ENCODE measurements at places on chromosomes 3 and 15.

DNA sequence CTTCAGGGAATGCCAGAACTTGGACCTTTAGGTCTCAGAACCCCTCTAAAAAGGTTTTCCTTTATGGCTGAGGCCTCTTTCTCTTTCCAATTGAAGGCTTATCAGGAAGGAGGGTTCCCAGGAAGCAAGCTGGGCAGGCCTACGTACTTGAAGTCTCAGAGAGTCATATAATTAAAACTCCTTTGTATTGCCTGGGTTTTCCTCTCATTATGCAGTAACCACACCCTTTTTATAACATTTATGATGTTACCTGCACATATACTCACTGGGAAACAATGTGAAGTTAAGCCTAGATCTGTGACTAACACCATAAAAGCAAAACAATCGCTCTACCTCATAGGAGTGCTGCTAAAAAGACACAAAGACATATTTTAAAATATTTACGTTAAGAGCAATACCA is 27.3 kb downstream of the SERP1 start:
- no peak for DNase-seq

DNA sequence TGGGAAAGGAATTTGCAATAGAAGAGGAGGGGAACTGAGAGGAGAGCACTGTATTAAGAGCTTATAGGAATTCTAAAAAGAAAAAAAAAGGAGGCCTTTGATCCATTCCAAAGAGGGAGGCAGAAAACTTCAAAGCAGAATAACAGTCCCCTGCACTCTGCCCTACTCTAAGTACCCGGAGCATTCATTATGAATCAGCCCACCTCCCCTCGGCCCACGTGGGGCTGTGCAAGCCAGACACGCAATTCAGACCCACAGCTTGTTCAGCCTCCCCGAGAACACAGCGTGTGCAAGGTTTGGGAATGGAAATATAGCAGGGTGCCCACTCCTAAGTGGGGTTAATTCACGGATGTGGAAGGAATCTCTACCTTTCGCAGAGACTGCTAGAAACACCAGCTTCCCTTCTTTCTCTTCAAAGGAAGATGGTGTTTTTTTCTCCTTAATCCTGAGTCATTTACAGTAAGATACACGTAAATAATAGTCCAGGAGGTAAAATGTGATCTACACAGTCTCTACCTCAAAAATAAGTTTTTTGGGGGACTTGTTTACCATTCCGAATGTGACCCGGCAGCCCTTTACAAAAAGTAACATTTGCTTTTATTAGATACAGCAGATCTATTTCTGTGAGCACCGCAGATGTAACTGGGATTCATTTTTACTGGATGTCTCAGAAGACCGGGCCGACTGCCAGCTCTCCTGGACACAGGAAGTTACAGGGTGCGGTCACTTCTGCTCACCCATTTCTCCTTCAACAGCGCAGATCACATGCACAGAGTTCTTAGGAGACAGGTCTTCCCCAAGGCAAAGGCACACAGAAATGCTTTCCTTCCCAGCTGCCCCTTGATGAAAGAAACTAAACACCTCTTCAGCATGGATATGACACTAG is 768.5 kb upstream of the CFAP20DC start:
- peak; percentile 80 for DNase-seq

GRCh38 chr15:98796685-98797357 is 148.5 kb downstream of the IGF1R start:
- DNase-seq, result no peak

DNA sequence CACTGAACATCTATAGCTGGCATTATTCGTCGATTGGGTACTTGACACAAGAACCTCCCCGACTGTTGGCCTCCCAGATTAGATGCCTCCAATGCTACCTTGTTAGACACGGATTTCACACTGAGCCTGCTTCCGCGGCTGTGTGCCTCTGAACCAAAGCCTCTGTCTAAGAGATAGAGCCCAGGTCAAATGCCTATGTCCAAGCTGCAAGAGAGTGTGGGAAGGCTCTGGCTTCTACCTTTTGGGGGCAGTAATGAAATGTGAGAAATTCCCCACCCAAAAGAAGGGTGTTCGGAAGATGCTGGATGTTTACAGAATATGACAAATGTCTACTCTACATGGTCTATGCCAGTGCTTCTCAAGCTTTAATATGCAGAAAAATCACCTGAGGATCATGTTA is 2.0 kb upstream of the RPUSD2 start:
- no peak for DNase-seq

DNA sequence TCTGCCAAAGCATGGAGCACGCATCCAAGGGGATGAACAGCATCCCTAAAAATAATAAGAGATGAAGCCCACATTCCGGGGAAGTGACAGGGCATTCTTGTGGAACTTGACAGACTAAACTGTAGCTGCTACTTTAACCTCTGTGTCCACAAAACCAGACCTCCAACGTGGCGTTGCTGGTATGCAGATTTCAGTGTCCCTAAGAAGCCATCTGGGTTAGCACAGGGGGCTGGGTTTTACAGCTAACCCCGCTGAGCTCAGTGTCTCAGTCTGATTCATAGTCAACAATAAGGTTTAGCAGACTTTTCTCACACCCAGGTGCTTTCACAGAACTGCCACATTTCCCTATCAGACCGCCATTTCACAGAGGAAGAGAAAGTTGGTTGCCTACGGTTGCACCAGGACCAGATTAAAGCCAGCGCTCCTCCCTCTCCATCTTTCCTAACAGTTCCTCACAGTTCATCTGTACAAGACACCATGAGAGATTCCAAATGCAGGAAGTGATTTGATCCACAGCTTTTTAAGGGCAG is 61.6 kb upstream of the CTDSPL start:
- DNase-seq, result no peak

DNA sequence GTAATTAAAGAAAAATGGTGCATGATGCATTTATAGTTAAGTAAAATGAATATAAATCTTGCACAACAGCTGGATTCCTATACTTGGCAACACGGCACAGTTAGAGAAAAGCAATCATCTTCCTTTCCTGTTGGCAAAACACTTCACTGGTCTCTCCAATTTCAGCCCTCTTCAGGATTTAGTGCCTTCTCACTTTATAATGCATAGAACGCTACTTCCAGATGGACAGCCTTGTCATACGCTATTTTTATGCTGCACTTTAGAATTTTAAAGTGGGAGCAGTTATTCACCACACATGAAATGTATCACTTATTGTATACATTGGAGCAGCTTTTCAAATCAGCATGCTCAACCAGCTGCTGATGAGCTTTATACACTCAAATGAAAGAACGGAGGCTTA is 194.4 kb upstream of the GBE1 start:
- DNase-seq, result no peak

DNA sequence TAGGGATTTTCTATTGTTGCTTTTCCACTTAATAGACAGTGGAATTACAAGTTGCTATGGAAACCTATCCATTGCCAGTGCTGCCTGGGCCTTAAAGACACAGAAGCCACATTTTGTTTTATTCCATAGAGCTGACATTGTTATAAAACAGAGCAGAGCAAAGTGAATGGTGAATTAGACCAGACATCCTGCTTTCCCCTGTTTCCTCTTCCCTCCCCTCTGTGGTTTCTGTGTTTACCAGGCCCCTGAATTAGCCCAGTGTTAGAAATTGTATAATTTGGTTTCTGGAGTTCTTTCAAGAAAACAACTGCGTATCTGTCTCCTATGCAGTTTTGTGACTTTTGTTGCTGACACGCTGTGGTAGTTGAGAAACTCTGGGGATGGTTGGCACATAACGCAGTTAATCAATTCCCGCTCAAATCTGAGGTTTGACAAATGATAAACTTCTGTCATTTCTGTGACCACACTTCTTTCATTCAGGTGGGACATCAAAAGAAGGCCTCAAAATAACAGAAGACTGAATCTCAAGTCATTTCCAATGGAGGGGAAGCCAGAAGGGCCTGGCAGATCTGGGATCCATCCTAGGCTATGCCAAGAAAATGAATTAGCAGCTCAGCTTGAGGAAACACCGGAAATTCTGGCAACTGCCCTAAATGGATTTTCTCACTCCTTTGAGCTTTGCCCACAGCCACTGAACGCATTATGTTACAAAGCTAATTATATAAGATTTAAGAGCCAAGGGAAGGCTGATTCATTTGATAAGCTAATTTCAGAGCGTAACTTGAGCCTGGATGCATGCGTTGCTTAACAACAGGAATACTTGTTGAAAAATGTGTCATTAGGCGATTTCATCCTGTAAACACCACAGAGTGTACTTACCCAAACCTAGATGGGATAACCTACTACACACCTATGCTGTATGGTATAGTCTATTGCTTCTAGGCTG is 46.9 kb downstream of the NR1D2 start:
- DNase-seq, result no peak

GRCh38 chr15:89396723-89397652 is 62.4 kb upstream of the POLG start:
- no peak for DNase-seq

- no peak for DNase-seq
Observed at GRCh38 chr3:187125319-187126031, 13.8 kb downstream of the RPL39L start.

- DNase-seq, result peak; percentile 49
Observed at GRCh38 chr3:42190701-42191442, 75.1 kb downstream of the CCK start.

DNA sequence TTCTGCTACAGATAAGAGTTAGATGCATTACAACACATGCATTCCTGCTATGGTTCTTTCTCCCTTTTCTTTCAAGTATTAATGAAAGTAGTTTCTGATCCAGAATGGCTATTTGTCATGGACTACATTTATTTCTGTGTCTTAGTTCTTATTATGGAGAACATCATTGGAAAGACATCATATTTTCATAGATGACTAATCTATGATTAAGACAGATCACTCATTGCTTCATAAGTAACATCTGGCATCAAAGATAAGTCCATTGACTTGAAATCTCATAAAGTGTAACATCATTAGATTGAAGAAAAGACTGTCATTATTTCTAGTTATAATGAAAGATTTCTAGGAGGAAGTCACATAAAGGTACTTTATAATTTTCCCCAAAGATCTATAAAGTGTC is 366.7 kb downstream of the NSUN3 start:
- no peak for DNase-seq

DNA sequence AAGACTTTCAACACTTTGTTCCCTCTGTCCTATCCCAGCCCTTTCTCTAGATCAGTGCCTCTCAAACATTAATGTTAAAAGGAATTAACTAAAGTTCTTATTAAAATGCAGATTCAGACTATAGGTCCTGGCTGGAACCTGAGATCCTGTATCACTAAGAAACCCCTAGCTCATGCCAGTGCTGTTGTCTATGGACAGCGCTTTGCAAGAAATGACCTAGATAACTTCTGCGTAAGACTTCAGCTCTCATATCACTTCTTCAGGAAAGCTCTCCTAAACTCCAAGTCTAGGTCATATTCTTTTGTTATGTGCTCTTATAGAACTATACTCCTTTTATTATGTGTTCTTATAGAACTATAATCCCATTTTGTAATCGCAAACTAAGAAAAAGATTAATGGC is 67.8 kb upstream of the CDIN1 start:
- DNase-seq, result no peak

GRCh38 chr15:75431682-75432081 is 19.8 kb downstream of the SIN3A start:
- no peak for DNase-seq

DNA sequence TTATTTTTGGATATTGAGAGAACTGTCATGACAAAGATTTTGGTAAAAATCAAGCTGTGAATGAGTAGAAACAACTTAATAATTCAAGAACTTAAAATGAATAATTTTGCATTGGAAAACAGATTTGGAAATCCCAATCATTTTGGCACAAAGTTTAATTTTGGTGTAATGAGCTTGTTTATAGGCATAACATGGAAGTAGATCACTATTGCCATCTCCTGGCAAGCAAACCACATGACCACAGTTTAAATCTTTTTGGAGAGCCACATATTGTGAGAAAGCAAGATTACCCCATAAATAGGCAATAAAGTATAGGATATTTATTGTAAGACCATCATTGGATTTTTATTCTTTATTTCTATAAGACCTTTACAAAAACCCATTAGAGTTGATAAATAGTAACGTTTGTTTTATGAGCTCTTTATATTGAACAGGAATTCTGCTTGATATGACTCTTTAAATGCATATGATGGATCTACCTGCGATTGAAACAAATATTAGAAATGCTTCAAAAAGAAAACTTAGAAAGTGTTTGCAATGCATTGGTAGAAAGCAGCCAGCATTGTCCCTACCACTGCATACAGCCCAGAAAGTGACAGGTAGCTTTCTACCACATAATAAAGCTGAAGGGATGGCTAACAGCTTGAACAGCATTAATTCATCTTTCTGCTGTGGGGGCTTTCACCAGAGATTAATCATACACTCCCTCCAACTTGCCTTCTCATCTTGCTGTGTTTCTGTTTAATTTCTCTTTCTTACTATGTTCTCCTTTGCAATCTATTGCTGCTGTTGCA is 766.8 kb downstream of the TBL1XR1 start:
- no peak for DNase-seq

- DNase-seq, result no peak
Observed at GRCh38 chr3:194879126-194879877, 193.6 kb downstream of the FAM43A start.

GRCh38 chr3:129315223-129315997 is 36.7 kb downstream of the HMCES start:
- no peak for DNase-seq

- no peak for DNase-seq
Observed at GRCh38 chr3:193560870-193561269, 6.2 kb upstream of the ATP13A4 start.

GRCh38 chr15:97874139-97874538 is 86.4 kb upstream of the ARRDC4 start:
- no peak for DNase-seq

GRCh38 chr15:75223688-75224087 is 22.0 kb downstream of the C15orf39 start:
- no peak for DNase-seq

DNA sequence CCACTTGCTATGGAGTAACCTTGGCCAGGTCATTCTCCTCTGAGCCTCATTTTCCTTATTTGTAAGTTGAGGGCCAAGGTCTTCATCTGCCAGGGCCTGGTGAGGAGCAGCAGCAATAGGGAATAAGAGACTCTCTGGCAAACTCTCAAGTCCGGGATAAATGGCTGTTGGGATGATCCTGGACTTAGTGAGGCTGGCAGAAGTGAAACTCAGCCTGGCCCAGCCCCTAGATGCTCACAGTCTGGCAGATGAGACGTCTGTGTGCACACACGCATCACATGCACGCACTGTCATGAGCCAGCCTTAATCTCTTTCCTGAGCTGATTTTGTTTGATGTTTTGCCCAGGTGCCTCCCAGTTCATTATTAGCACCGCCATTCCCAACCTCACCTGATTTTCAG is 26.8 kb downstream of the SLC6A6 start:
- no peak for DNase-seq

GRCh38 chr3:129266651-129267050 is 12.0 kb upstream of the HMCES start:
- no peak for DNase-seq

- no peak for DNase-seq
Observed at GRCh38 chr3:46614431-46614830, 2.1 kb downstream of the FAM240A start.
